T-helper 2 cell (primary cell): ENCODE measurements at places on chromosomes 6 and 20.
A peak's percentile ranks its signal among the peaks of the same experiment; 100 is the strongest.

DNA sequence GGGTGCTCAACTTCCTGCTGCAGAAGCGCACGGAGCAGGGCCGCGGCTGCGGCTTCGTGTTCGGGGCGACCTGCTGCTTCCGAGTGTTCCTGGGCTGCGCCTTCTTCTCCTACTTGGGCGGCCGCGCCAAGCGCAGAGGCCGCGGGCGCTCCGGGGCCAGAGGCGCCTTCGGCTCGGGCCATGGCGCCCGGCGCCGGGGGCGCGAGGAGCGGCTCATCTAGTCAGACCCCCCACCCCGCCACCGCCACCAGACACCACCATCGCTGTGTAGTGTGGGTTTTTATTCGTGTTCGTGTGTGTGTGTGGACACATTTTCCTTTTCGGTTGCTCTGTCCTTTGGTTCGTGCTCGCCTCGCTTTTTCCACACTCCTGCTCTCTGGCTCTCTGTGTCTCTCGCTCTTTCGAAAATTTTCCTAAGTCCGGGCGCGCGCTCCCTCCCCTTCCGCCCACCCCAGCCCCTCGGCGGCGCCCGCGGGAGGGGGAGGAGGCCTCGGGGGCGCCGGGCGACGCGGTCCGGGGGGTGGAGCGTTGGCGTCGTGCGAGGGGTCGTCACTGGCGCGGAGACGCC is 38.1 kb downstream of the GNAS start:
- peak; percentile 81 for DNase-seq

DNA sequence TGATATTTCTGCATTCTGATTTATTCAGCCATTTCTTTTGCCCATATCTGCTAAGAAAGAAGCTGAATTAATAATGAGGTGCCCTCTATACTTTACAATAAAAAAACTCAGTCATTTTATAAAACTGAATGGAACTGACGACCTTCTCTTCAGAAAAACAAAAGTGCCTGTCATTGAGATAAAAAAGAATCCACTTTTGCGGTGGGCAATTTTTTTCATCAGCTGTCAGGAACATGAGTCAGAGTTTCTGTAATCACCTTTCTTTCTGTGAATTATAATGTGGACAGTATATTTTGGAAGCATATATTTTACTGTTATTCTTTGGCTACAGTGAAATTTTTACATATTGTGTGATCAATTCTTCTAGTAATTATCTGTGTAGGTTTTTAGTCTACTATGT is 33.4 kb downstream of the IL20RA start:
- DNase-seq, result no peak

DNA sequence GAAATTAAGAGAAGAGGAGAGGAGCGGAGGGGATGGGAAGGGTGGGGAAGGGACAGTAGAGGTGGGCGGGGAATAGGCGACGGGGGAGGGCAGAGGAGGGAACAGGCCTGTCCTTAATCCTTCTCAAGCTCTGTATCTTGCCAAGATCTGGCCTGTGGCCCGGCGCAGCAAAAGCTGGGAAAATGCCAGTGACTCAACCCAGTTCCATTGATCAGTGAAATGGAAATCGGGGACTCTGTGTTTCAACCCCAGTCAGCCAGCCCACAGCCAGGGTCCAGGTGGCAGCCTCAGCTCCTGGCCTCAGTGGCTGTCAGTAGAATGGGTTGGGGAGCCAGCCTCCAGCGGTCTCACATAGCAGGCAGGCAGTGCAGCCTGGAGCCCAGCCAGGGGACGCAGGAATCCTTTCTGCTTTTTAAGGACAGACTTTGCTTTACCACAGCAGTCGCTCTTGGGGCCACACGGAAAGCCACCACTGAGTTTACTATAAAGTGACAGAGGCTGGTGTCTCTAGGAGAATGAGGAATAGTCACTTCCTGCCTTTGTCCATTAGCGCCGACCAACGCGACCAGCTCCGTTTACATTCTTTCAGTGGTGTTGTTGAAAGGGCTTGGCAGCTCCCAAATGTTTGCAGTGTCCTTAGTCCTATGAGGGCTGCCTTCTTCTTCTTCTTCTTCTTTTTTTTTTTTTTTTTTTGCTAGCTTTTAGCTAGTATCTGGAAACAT is 128.0 kb downstream of the RIN2 start:
- no peak for DNase-seq

- no peak for DNase-seq
Observed at GRCh38 chr6:39430871-39431523, 108.5 kb upstream of the KCNK16 start.

DNA sequence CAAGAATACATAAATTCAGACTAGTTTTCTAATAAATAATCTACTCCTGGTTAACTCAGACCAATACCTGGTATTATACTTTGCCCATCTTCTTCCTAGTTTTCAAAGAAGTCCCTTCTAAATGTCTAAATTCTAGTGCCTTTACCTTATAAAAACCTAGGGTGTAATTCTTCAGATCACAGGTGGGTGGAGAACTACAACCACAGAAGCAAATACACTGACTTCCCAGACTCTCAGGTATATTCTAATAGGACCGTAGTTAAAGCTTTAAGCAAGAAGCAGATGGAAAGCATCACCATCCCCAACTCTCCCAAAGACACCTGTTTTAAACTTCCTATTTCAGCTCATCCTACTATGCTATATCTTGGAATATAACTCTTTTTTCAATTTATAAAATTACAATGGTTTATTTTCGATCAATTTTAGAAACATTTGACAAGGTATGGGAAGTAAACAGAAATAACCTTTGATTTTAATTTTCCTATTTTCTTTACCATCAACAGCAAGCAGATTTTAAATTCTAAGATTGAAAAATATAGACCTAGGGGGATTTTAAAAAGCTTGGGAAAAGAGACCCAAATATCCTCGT is 15.8 kb downstream of the MAN1A1 start:
- DNase-seq, result peak; percentile 34

DNA sequence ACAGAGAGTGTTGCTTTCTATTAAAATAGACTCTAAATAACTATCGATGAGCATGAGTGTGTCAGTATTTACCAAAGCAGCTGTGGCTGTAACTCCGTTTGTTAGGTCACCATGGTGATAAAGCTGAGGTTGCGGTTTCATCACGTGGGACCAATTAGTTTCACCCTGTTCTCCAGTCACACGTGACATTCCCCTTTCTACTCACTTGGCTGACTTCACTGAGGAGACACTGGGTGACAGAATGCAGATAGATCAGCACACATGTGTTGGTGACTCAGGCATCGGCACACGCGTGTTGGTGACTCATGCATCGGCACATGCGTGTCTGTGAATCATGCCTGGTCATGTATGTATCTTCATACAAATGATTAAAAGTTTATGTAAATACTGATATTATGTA is 285.4 kb downstream of the THBS2 start:
- peak; percentile 48 for DNase-seq

DNA sequence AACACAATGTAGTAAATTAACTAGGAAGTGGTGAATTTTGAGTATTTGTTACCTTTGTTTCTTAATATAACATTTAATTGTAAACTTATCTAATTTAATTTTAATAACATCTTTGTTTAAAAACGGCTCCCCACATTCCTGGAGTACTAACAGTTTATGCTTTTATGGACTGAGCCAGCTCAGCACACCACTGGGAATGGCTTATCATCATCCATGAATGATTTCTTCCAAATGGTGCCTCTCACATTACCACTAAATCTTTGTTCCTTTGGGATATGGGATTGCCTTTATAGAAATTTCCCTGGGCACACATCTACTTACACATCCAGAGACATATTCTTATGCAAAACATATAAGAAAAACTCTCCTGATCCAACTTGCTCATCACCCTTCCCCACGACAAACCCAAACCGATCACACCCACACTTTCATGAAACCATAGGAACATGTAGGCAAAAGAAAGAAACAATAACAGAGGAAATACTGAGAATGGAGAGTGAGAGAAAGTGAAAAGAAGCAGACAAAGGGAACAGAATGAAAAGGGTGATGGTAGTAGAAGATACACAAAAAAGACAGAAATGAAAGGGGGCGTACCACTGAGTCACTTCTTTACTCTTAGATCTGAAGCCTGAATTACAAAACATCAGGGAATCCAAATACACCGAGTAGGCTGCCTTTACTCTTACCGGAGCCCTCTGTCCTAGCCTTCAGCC is 58.5 kb upstream of the KCNK16 start:
- no peak for DNase-seq

GRCh38 chr6:117487821-117488220 is 5.3 kb downstream of the DCBLD1 start:
- DNase-seq, result no peak

GRCh38 chr20:12925863-12926793 is 82.6 kb upstream of the SPTLC3 start:
- DNase-seq, result no peak

- DNase-seq, result no peak
Observed at GRCh38 chr6:41680182-41680965, 42.1 kb downstream of the MDFI start.

- DNase-seq, result no peak
Observed at GRCh38 chr6:168091381-168092264, 12.6 kb upstream of the FRMD1 start.

DNA sequence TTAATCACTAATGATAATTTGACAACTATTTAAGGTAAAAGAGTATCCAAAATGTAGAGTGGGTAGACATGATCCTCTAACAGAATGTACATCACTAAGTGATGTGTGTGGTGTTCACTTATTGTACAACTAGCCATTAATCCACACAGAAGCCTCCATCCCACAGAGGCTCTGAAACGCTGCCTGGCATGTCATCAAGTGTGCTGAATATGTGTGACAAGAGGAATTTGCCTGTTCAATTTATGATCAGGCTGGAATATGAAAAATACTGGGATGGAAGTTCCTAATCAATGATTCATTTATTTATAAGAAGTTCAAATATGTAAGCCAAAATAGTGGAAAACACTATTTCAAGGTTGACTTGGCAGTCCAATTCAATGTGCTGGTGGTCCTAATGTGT is 72.4 kb downstream of the BACH2 start:
- DNase-seq, result no peak

GRCh38 chr6:14488180-14488579 is 370.6 kb downstream of the CD83 start:
- DNase-seq, result no peak

DNA sequence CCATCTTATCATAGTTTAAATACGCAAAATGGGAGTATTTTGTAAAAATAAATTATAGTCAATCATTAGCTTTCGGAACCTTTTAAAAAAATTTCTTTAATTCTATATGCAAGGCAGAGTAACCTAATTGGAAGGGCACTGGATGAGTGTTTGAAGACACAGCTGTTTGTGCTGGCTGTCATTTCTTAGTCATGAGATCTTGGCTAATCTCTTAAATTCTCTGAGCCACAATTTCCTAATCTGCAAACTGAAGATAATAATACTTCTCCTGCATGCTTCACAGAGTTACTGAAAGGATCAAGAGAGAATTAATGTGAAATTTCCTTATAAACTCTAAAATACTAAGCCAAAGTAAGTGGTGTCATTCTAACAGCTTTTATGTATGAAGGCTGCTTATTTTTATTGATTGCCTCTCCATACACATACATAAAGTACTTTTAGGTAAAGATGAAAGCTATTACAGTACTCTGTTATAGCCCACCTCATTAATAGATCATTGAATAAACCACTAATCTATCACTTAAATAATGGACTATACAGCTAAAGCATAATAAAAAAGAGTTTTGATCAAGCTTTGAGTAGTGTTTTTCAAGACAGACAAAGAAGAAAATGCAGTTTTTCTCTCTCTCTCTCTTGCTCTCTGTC is 383.7 kb upstream of the IRAK1BP1 start:
- DNase-seq, result no peak

- no peak for DNase-seq
Observed at GRCh38 chr6:138868181-138868580, 72.3 kb downstream of the ECT2L start.

- DNase-seq, result no peak
Observed at GRCh38 chr6:84428300-84428907, 201.0 kb upstream of the CEP162 start.

- DNase-seq, result no peak
Observed at GRCh38 chr20:44711237-44711636, 3.9 kb upstream of the CCN5 start.

- DNase-seq, result no peak
Observed at GRCh38 chr6:120304223-120304622, 954.7 kb upstream of the MAN1A1 start.

DNA sequence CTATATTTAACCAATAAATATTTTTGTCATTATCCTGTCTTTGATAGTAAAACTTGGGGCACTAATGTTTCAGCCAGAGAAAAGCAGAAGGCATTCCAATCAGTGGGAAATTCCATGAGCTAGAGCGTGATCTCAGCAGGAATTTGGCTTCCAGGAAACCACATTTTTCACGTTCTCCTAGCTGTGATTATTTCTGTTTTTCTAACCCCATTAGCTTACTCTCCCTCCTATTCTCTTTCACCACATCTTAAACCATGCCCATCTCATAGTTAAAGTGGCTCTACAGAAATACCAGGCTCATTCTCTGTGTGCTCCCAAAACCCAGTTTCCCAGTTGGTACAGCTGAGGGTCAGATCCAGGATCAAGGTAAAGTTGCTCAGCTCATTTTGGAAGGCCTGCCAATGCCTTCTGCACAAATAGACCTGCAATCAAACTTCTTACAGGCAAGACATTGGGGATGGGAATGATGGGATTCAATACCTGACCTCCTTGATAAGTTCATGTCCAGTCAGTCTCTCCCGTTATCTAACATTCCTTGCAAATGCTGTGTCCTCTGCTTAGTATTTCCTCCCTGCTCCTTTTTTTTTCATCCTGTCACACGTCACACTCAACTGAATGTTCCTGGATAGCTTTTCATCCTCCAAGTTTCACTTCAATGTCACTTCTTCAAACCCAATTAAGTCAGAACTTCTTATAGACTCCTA is 33.1 kb upstream of the TMEM30A start:
- DNase-seq, result no peak

- no peak for DNase-seq
Observed at GRCh38 chr6:2714111-2714895, 36.4 kb downstream of the MYLK4 start.

DNA sequence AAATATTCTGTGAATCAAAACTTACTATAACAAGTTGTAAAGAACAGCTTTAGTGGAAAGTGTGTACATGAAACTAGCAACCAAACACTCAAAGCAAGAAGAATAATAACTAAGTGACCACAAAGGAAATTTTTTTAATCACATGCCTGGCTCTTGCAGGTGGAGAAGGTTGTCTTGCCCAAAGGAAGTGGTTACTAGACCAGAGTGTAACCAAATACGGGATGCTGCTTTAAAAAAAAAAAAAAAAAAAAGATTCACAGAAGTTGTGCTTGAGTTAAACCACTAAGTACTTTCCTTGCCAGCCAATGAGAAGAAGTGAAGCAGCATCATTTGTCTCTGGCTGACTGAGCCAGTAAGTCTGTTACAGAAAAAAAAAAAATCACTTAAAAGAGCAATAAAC is 19.1 kb upstream of the HLA-DQB1 start:
- DNase-seq, result no peak

GRCh38 chr20:17887331-17888030 is 81.1 kb downstream of the SNX5 start:
- DNase-seq, result no peak
